Cardiac septum (tissue), 1 donor: ENCODE measurements at places on chromosomes 11 and 22.

GRCh38 chr11:9263840-9264315, 1.3 kb downstream of the DENND5A start:
- no peak for DNase-seq

DNA sequence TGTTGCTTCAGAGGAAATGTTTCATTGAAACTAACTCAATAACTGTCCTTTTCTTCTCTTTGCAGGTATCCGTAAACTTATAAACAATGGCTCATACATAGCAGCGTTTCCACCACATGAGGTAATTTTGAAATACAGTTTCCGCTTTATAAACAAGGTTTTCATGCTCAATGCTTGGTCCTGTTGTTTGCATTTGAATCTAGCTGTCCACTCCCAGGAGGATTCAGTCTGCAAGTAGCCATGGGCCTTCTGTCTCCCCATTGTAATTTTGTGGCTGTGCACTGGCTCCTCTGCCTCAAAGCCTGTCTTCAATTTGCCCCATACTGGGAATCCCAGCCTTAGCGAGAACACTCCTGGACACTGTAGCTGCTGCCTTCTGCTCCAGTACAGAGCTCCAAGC, 34.7 kb downstream of the MUC15 start:
- DNase-seq, result no peak

- DNase-seq, result no peak
These were observed at the start of gene RHOD for GRCh38 chr11:67056267-67057204. TSS of gene RHOD (plus strand) at chr11:67056847. CDS start at chr11:67056903, 56 bp downstream.

- DNase-seq, result no peak
These were observed 34.2 kb upstream of the CTTN start for GRCh38 chr11:70364178-70364577.

DNA sequence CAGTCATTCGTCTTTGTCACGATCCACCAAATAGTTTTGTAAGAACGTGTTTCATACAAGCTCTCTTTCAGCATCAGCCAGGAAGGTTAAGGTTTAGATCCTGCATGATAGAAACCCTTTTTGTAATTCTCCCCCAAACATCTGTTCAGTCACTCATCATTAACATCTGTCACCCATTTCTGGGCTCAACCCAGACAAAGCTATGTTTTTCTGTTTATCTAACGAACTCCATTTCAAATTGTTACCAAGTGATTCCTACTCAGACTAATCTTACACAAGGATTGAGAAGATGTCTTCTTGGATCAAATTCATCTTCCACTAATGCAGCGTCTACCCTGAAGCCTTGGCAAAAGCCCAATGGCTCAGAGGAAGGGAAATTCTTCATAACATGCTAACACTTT, 58.8 kb downstream of the FZD4 start:
- no peak for DNase-seq

DNA sequence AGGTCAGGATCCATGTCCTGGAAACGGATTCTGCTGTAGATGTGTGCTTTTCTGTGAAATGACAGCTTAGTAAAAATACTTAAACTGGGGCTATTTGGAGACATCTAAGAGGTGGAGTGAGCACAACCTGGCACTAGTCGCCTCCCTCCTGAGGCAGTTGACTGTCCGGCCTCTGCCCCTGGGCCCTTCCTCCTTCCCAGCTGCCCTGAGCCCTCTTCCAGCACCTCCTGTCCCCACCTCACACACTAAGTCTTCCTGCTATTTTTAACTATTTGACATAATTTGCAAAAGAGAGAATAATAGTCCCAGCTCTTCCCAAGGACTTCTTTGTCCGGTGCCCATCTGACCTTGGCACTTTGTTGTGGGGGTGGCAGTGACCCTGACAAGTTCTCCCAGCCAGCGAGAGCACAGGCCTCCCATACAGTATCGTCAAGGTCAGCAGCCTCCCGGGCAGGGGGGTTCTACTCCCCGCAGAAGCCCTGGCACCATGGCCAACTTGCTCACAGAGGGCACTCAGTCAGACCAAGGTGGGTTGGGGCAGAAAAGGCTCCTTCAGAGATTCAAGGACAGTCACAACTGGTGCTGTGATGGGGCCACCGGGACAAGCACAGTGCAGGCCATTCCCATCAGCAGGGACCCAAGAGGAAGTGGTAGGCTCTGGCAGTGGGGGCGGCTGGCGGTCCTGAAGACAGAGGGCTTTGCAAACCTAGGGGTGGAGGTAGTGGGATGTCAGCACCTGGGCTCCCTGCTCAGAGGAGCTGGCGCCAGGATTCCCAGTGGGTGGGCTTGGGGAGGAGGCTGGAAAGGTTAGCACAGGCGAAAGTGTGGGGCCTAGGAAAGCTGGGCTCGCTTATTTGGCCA, 5.5 kb upstream of the NEAT1 start:
- DNase-seq, result peak; percentile 87

GRCh38 chr11:115421352-115421991, 82.7 kb downstream of the CADM1 start:
- DNase-seq, result no peak

DNA sequence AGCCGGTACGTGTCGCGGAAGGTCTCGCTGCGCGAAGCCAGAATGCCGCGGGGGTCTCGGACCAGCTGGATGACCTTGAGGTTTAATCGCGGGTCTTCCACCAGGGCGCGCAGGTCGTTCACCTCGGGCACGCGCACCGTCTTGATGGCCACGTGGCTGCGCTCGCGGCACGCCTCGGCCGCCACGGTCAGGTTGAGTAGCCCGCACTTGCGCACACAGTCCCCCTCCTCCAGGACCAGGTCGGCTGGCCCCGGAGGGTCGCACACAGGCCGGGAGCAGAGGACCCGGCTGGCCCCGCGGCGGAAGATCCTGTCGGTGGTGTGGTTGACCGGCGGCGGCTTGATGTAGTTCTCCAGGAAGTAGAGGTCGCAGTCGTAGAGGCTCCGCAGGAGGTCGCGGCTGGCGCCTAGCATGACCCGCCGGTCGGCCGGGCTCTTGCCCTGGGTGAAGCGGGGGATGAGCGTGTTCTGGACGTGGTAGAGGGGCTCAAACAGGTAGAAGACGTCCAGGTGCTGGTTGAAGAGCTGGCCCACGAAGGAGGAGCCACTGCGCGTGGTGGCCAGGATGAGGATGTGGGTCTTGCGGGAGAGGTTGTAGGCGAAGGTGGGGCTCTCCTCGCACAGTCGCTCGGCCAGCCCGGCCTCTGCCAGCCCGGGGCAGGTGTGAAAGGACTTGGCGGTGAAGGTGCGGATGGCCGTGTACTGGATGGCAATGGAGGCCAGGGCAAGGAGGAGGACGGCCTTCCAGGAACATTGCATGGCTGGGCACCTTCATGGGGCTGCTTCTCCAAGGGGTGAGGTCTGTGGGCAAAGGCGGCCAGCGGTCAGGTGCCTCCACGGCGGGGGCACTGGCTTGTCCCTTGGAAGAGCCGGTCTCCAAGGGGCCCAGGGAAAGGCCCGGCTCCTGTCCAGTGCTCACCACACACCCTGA, 15.0 kb downstream of the CHST1 start:
- DNase-seq, result peak; percentile 46

DNA sequence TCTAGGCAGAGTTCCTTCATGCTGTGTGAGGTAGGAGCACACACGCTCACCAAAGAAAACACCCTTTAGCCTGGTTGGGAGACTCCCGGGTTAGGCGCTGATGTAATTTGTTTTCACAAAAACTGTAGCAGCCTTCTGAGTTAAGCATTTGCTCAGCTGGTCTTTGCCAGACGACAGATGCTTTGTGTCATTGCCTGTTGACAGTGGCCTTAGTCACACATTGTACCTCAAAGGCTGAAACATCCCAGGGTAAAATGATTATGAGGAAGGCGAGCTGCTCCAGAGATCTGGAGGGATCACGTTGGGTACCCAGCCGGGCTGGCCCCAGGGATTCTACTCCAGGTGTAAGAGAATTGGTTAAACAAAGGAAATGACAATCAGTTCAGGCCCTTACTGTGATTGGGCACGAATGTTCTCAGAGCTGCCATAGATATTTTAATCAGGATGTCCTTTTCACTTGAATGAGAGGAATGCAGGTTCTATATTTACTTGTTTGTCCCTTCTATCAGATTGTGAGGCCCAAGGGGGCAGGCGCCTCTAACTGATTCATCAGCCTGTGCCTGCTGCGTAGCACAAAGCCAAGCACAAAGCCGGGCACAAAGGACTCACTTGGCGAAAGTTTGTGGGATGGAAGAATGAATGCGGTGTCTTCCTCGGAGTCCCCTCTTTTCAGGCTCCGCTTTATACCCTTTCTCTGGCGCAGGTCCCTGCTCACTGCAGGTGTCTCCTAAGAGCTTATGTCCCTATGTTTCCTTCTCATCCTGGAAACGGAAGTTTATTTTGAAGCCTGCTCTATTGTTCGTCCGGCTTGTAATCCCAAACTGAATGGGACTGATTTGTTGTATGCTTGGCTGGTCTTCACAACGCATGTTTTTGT, 47.1 kb downstream of the ADM start:
- peak; percentile 78 for DNase-seq

GRCh38 chr22:49849161-49850020, 4.3 kb upstream of the ZBED4 start:
- DNase-seq, result no peak

- DNase-seq, result peak; percentile 82
These were observed 657 bp upstream of the MAPK8IP2 start for GRCh38 chr22:50599816-50600455.

DNA sequence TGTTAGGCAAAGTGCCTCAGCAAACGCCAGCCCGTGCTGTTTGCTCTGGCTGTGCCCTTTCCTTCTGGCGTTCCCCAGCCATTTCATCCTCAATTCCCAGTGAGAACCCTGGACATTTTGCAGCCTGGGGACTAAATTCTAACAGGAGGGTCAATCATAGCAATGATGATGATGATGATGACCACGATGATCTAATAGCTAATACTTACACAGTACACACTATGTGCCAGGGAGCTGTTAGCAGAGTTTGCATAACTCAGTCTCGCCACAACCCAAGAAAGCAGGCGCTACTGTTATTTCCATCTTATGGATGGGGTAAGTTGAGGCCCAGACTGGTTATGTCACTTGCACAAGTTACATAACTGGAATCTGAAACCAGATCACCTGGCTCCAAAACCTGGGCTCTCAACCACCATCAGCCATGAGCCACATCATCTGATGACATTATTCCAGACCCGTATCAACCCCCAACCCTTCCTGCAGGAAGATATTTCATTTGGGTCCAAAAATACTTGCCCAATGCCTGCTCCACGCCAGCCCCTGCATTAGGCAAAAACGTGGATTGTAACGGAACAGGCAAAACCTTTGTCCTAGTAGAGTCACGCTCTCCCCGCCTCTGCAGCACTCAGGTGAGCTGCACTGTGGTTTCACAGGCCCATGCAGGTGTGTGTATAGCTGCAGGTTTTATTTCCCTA, 132.6 kb upstream of the SERPIND1 start:
- peak; percentile 47 for DNase-seq

GRCh38 chr11:75280227-75280701, 39.7 kb downstream of the TPBGL start:
- peak; percentile 92 for DNase-seq

DNA sequence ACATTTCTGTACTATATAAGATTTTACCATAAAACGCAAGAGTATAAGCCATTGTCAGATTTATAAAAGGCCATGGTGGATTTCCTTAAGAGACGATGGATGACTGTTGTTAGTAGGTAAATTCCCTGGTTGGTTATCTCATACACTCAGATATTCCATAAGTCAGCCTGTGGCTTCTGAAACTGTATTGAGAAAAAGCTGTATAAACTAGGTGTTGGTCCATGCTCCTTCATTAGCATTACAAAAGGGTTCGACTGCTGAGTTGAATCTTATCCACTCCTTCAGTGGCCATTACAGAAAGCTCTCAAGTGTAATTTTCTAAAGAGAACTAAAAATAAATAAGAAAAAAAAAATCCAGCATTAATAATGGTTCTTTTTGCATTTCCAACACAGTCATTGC, 5.3 kb downstream of the GRAP2 start:
- DNase-seq, result no peak

DNA sequence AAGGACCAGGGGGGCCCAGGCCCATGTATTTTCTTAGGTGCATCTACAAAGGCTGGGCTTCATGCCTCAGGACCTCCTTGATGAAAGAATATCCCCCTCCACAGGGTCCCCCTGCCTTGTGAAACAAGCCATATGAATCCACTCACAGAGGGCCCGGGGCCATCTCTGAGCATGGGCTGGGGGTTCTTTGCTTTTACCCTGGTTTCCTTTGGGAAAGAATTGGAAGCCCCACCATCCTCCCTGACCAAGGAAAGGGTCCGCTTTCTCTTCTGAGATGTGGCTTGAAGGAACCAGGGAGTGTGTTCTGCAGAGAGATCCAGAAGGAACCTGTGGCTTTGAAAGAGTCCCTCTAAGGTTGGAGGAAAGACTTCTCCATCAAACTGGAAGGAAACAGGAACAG, 9.2 kb upstream of the ANO1 start:
- no peak for DNase-seq

DNA sequence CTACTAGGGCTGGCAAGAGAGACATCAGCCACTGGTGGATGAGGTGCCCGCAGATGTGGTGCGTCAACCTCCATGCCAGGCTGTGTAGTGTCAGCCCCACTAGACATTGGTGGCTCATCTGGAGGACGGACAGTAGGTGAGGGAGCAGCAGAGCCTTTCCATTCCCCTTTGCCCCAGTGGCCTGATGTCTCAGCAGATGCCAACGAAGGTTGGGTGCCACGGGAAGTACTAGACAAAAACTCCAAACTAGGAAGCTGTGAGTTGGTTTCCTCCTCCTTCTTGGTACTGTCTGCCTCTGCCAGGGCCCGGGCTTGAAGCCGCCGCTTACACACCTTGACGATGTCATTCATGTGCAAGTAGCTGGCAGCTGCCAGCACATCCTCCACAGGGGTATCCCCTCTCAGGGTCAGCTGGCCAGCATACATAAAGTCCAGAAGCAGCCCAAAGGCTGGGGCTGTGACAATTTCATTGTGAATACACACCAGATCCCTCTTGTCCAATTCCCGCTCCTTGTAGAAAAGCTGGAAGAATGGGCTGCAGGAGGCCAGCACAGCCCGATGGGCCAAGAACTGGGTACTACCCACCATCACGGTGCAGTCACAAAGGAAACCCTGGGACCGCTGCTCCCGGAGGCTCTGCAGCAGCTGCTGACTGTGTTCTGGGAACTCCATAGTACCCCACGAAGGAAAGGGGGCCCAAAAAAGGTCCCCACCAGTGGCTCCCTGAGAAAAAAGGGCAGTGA, 795 bp downstream of the ZBTB3 start:
- DNase-seq, result no peak

DNA sequence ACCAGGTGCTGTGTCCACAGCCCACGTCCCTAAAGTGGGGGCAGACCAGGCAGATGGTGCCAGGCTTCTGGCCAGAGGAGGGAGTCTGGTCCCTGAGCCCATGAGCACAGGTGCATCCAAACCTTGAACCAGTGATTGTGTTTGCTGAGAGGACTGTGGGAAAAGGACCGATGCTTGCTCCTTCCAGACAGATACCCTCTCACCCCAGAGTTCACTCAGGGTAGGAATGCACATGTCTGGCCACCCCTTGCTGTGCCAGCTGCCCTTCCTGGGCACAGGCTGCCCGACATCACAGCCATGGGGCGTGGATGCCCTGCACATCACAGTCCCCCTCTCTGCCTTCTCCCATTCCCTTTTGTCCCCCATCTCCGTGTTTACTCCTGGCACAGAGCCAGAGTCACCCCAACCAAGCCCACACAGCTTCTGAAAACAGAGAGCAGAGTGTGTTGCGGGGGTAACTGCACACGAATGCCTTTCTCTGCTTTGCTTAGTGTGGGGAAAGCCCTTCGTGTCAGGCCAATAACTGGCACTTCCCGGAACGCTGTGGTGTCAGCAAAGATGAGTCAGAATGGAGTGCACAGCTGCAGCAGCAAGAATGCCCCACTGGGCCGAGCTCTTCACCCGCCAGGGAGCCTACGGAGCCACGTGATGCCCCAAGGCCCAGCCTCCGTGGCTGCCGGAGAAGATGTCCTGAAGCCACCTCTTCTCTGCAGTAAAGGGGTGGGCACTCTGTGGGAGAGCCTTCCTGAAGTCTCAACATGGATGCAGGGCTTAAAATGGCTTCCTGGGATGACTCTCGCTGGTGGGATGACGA, 7.6 kb downstream of the CARS1 start:
- peak; percentile 81 for DNase-seq

- DNase-seq, result peak; percentile 74
These were observed 47.9 kb downstream of the CHRDL2 start for GRCh38 chr11:74683279-74683871.
